ENCODE measurements at places on chromosomes 12 and 14.

DNA sequence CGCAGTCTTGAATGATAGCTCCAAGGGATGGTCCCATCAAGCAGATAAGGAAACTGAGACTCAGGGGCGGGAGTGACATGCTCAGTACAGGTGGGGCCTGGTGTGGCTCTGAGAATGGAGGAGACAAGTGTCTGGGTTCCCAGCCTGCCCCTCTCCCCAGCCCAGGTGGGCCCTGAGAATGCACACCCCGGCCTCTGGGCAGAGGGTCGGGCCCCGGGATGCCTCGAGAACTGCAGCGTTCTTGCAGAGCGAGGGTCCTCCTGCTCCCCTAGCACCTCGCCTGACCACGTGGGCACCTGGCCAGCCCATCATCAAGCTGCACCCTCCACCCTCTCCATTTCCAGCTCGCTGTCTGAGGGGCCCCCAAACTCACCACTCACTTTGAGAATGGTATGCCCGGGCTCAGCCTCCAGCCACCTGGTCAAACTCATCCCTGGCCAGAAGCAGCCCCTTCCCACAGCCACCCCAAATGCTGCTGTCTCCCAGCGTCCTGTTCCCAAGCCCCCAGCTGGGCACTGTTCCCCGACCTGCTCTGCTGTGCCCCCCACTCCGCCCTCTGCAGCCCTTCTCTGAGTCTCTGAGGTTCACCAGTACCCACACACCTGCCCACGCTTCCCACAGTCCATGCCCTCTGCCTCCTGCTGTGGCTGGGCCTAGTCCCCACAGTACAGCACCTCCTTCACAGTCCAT is 44.3 kb downstream of the CYP46A1 start:
- no peak for DNase-seq

DNA sequence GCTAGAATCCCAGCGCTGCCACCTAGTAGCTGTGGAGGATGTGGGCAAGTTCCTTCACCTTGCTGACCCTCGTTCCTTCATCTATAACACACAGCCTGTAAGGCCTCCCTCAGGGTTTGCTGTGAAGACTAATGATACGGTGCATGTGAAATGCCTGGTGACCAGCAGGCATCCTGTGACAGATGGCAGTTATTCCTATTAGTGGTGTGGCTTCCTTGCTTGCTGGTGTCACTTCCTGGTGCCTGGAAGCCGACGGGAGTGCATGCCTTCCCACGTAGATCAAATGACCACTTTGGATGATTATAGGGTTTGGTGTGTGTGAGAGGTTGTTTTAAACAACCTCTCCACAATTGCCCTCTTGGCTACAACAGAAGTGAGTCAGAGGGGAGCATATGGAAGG is 894.9 kb downstream of the VRK1 start:
- no peak for DNase-seq

DNA sequence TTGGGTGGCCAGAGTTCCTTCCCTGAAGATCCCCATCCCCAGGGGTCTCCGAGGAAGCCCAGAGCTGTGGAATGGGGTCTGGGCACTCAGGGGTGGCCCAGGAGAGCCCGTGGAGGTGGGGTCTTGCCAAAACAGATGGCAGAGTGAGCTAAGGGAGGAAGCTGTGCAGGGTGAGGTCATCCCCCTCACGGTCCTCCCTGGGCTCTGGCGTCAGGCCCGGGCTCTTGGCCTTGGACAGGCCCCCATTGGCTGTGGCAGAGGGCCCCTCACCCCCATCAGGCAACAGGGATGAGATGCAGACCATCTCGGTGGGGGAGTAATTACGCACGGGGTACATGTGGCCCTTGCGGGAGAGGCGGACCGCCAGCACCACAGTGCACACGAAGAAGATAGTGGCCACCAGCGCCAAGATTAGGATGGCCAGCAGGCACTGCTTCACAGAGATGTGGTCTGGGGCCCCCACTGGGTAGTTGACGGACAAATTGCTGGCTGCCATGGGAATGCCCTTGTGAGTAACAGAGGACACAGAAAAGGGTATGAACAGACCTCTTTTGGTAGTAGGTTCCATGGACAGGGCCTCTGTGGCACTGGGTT is 10.7 kb downstream of the SELPLG start:
- no peak for DNase-seq

DNA sequence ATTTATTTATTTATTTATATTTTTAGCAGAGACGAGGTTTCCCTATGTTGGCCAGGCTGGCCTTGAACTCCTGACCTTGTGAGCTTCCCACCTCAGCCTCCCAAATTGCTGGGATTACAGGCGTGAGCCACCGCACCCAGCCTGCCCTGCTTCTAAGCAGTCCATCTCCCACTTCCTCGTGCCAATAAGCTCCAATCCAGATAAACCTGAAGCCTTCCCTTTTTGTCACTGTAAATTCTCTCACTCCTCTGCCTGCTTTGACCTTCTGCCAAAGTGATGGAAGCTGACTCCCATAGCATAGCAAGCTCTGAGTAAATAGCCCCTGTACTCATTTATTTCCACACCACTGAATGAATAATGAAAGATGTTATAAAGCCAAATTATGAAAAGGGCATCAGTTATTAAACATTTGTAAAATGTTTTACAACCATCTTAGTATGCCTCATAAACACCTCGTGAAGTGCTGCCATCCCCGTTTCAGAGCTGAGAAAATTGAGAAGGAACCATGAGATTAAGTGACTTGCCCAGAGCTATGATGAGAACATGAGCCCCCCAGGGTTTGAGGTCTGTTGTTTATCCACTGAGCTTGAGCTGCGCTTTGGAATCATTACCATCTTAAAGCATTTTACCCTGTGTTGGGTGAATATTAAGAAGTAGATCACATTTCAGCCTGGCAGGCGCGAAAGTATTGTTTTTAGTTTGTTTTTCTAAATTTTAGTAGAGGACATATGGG is 30.4 kb downstream of the MANSC1 start:
- no peak for DNase-seq

GRCh38 chr12:77163074-77164038 is 98.0 kb upstream of the E2F7 start:
- DNase-seq = no peak

GRCh38 chr12:53966385-53967133 is 6.4 kb upstream of the HOXC11 start:
- no peak for DNase-seq

GRCh38 chr12:132300789-132301722 is 28.3 kb downstream of the GALNT9 start:
- DNase-seq = no peak

All from activated T-helper 1 cell treated with Interleukin-2 at 50 U/mL for 16 hours (primary cell).